ENCODE measurements at places on chromosomes 2 and 18.

DNA sequence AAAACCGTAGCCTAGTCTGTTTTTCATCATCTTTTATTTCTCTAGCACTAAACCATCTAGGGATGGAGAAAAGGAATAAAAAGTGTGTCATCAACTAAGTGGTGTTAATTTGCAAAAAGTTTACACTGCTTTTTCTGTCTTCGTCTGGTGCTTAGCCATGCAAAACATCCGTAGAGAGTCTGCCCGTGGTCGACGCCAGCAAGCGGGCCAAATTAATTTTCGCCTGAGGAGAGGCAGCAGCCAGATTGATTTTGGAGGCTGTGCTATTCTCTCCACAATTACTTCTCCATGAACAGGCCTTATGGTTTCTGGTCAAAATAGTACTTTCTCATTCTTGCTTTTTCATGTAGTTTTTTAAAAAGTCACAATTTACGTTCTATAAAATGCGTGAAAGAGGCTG, 46.3 kb downstream of the TNFRSF11A start:
- DNase-seq, result no peak

- no peak for DNase-seq
Measured at GRCh38 chr2:141393214-141393545, 737.6 kb downstream of the LRP1B start.

- DNase-seq, result no peak
Measured at GRCh38 chr2:232375164-232375563, 3.4 kb upstream of the ALPP start.

GRCh38 chr18:10053861-10054260, 140.0 kb downstream of the VAPA start:
- DNase-seq, result no peak

DNA sequence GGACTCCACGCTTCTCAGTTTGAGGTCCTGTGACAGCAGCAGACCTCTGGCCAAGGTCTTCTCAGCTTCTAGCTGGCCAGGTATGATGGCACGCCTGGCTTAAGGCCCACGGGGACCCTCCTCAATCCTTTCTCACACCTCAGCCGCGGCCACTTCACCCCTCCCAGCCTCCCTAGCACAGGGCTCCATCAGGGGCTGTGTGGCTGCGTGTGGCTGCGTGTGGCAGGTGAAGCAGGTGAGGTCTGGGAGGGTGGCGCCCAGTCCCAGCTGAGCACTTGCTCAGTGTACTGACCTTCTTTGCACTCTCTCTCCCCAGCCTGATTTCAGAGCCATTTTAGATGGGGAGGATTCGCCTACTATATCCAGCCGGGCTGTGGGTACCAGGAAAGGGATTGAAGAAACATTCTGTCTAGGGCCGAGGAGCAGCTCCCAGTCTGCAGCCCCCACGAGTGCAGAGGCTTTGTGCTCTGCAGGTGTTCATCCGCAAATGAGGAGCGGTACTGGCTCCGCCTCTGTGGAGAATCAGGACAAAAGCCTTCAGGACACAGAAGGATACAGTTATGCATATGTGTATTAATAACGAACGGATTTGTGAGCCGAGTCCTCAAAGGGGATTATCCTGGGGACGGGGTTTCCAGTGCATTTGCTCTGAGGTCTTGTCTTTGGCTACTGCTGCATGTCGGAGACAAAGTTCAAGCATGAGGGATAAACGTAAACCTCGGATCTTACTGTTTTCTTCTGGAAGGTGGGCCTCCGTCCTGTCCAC, 236.9 kb upstream of the RAB6C start:
- DNase-seq, result no peak

DNA sequence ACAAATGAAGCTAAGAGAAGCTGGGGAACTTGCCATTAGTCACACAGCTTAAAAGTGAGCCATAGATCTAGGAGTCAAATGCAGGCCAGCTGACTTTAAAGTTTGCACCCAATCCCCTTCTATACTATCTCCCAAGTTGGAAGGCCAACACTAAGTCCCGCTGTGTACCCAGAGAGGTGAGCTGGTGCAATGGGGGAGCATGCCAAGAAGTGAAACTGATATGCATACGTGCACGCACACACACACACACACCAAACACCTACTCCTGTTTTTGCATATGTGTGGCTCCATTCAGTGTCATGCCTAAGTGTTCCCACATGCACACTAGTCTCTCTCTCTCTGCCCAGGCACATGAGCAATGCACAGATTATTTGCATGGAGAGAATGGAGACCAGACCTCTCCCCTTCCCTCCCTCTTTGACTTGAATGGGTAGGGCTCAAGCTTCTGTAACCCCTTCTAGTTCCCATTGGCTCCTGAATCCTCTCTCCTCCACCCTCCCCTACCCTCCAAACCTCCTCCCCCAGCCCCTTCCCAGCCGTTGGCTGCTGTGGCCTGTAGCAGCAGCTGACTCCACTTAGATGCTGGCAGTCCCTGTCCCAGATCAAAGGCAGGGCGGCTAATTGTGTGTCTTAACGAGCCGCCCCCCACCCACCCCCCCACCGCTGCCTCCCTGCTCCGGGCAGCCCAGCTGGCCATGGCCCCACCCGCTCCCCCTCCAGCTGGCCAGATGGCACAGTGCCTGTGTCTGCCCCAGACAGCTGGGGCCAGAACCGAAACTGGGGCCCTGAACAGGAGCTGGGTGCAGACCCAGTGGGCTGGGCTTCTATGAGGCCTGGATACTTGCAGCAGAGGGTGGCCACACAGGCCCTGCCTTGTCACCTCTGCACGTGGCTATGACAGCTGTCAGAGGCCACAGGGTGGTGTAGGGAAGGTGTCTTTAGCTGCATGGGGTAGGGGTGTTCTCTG, 5.6 kb downstream of the WNT10A start:
- DNase-seq, result no peak

DNA sequence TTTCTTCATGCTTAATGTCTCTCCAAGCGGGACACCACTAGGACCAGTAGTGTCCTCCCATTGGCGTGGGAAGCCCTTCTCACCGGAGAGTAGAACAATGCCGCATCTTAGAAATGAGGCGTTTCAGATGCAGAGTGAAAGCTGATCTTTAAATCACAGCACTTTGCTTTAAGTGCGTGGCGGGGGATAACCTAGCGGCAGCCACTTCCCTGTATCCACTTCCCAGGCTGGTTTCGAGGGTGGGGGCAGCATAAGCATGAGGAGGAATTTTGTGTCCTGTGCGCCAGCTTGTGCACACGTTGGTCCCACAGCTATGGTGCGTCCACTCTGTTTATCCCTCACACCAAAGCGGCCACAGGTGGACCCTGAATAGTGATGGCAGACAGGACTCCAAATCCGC, 63.1 kb downstream of the MBP start:
- DNase-seq, result no peak

DNA sequence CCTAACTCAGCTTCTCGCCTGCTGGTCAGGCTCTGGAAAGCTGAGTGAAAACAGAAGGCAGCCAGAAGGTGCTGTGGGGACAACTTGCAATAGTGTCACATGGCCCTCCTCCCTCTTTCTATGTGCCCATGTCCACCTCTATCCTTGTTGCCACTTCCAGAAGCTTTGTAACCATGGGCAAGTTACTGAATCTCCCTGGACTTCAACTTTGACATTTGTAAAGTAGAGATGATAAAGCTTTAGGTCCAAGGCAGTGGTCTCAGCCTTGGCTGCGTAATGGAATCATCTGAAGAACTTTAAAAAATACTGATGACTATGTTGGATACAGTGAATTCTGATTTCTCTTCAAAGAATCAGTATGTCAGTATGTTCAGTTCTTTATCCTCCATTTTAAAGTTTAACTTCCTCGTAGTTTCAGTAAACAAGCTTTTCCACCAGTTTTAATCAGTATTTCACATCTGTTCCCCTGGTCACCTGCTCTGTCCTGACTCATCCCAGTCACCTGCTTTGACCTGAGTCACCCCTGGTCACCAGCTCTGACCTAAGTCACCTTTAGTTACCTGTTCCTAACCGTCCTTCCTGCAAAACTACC, 245.2 kb upstream of the STON1 start:
- DNase-seq, result no peak

DNA sequence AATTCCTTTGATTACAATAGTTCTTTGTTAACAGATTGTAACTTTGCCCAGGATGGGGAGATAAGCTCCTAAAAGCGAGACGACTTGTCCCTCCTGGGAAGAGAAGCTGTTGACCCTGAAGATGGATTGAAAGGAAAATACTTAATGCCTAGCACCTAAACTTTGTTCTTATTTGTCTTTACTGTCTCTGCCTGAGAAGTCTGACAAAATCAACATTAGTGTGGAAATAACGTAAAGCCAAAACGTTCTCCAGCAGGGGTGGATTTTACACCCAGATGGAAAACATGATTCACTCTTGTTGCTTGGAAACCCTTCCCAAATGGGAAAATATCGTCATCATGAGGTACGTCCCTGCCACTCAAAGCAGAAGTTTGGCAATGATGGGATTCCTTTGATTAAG, 450.1 kb downstream of the SLC4A3 start:
- no peak for DNase-seq

DNA sequence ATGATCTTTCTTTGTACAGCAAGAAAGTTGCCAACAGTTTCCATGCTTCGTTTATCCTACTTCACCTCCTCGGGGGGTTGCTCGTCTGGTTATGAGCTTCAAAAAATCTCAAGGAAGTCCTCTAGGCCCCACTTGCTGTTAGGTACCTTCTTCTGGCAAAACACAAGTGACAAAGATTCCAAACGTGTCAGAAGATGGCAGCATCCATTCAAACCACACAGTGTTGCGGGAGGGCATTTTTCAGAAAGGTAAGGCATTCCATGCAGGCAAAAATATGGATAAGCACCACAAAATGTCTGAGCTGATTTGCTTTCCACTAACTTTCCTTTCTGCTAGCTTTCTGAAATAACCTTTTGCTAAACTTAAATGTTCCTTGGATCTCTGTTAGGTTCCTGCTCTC, 13.2 kb upstream of the OR6B3 start:
- no peak for DNase-seq

GRCh38 chr2:224252631-224253030, 149.3 kb downstream of the FAM124B start:
- DNase-seq, result no peak

GRCh38 chr18:58635891-58636290, 7.0 kb upstream of the ALPK2 start:
- DNase-seq, result no peak

GRCh38 chr18:69399253-69399652, 1.4 kb upstream of the DOK6 start:
- DNase-seq, result no peak

GRCh38 chr18:63603772-63604171, 16.6 kb downstream of the SERPINB13 start:
- no peak for DNase-seq

DNA sequence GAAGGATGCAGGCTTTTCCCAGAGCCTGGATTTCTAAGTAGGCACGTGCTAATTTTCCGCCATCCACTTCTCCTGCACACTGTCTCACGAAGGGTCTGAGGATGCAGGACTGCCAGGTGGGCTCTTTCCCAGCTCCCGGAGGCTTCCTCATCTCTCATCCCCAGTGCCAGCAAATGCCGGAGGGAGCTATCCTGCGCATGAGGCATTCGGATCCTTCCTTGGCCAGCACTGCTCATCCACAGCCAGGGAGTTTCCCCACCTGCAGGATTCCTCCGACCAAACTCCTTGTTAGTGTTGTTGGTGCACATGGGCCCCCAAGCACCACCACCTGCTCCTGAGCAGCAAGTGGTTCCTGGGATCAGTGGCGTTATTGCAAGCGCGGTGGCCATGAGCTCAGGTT, 5.0 kb downstream of the CNDP1 start:
- no peak for DNase-seq

Data from activated CD8-positive, alpha-beta memory T cell treated with anti-CD3 and anti-CD28 coated beads for 48 hours (primary cell).